NCI-H1092 treated with DMSO at 0.1 percent for 48 hours (cell line): ENCODE measurements at places on chromosomes 1 and 21.

GRCh38 chr1:41842993-41843755 is 75.5 kb downstream of the HIVEP3 start:
- DNase-seq, result no peak

GRCh38 chr21:33993286-33994231 is 78.0 kb upstream of the ATP5PO start:
- peak; percentile 16 for DNase-seq

- DNase-seq, result no peak
Measured at GRCh38 chr1:9275161-9275560, 17.5 kb upstream of the SPSB1 start.

DNA sequence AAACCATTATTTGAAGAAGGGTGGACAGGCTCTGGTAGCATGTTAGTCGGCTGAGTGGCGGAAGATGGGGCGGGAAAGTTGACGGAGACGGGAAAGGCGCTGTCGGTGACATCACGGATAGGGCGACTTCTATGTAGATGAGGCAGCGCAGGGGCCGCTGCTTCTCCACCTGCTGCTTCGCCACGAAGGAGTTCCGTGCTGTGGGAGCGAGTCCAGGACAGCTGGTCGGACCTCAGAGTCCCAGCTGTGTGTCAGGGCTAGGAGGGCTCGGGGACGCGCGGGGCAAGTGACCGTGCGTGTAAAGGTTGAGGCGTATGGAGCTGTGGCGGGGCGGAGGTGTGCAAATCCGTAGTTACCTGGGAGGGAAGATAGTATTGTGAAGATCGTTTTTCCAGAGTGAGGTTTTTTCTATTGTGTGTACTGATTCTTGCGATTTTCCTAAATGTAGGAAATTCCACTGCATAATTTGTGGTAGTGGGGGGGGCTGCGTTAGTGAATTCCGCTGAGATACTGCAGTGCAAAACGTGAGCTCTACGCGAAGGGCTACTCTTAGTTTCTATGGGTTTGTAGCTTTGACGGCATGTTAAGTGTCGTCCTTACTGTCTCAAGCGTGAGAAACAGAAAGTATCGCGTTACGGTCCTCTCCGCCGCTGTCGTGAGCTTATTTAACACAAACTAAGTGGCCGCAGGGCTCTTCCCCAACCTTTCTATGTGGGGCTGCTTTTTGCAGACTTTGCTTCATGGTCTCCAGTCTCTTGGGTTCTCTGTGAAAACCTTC is 111.2 kb upstream of the NBPF11 start:
- DNase-seq, result peak; percentile 19

GRCh38 chr1:167687919-167688519 is 33.8 kb upstream of the MPZL1 start:
- peak; percentile 70 for DNase-seq

- no peak for DNase-seq
Measured at GRCh38 chr1:221697923-221698425, 43.9 kb downstream of the DUSP10 start.

DNA sequence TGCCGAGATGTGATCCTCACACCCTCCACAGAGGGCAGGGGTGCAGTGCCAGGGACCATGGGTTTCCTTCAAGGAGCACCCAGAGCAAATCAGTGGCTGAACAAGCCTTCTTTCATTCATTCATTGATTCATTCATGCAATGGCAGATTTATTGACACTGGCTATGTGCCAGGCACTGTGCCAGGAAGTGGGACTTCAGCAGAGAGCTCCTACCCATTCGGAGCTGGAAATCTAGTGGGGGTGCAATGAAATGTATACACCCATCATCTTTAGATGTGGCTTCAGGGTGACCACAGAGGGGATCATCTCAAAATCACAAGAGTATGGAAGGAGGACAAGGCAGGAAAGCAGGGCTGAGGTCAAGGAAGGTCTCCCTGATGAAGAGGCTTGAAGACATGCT is 18.9 kb downstream of the SLC6A9 start:
- DNase-seq, result no peak

GRCh38 chr1:19815801-19816736 is 986 bp upstream of the RNF186 start:
- peak; percentile 46 for DNase-seq
